ENCODE measurements at places on chromosomes 2 and 18. TPM values are rescaled to one million over a fixed set of nuclear protein-coding genes. Genes with fewer than 3 reads are reported as not detected.

GRCh38 chr2:42903821-42904575 lies 111.6 kb upstream of the HAAO start:
- DNase-seq = no peak

DNA sequence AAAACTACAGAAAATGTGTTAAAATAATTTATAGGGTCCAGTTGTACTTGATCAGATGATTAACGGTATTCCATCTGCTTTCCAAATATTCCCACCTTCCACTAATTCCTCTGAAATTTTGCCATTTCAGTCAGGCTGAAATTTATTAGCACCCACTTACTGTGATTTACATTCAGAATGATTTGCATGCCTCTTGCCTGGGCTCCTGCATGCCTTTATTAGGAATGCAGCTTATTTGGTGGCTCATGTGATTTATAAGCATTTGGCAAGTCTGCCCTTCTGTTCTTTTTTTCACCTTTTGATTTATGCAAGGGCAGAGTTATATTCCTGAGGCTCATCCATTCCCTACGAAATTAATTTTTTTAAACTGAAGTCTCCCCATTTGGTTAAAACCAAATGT lies 1594.5 kb upstream of the PIK3C3 start:
- no peak for DNase-seq

DNA sequence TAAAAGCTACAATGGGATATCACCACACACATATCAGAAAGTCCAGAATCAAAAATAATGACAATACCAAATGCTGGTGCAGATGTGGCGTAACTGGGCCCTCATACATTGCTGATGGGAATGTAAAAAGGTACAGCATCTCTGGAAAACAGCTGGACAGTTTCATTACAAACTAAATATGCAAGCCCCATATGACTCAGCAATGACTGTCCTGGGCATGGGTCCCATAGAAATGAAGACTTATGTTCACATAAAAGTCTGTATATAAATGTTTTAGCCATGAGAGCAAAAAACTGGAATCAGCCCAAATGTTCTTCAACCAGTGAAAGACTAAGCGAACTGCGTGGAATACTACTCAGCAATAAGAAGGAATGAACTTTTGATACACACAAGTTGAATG lies 56.7 kb downstream of the ALPK2 start:
- DNase-seq = peak; percentile 81

Gene FBXO36
- not detected for total RNA-seq
